AG04449 (cell line): ENCODE measurements at places on chromosomes 5 and 9.

DNA sequence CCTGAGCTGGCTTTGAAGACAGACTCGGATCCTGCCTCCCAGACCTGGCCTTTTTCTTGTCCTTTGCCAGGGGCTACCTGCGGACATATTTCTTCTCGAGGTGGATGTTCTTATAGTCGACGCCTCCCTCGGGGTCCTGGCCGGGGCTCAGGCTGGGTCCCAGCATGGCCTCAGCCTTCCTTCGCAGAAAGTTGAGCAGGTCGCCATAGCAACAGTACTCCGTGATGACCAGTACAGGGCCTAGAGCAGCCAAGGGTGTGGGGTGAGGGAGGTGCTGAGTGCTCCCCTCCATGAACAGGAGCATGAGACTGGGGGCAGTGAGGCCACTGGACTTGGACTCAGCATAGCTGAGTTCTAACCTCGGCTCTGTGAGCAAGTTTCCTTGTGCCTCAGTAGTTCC, 26.7 kb downstream of the CSF1R start:
- no peak for DNase-seq

DNA sequence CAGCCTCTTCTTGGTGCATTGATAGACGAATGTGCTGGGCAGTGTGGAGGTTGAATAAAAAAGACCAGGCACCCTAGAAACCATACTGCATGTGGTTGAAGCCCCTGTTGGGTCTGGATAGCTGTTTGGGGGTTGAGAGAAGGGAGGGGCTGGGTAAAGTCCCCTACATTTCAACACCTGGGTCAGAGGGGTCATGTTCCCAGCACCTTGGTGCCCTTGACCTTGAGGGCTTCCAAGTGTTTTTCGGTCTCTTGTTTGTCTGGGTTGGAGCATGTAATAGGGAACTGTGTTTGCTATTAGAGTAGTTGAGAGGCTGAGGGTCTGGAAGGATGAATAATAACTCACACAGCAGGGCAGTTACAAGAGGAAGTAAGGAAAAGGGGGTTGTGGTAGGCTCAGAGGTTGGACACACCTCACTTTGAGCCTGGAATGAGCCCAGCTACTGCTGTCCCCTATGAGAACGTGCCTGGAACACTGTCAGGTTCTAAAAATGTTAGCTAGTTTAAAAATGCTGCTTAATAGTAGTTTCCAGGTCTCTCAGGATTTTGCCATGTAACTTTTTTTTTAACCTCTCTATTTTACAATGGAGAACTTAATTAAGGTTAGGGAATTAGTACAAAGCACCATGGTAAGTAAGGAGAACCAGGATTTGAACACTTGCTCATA, 155.2 kb upstream of the SPRY4 start:
- DNase-seq = no peak

GRCh38 chr5:110653231-110653970, 73.1 kb downstream of the TMEM232 start:
- DNase-seq = no peak

DNA sequence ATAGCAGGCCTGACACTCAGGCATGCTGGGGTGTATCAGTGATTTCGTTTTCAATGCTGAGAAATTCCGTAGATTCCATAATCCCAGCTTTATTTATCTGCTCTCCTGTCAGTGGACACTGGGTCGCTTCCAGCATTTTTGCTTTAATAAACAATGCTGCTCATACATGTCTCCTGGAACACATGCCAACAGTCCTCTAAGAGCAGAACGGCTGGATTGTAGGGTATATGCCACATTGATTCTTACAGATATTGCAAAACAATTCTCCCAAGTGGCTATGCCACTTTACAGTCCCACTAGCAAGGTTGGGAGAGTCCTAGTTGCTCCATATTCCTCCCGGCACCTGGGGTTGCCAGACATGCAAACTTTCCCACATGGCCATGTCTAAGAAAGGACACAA, 81.9 kb downstream of the RAPGEF1 start:
- no peak for DNase-seq

DNA sequence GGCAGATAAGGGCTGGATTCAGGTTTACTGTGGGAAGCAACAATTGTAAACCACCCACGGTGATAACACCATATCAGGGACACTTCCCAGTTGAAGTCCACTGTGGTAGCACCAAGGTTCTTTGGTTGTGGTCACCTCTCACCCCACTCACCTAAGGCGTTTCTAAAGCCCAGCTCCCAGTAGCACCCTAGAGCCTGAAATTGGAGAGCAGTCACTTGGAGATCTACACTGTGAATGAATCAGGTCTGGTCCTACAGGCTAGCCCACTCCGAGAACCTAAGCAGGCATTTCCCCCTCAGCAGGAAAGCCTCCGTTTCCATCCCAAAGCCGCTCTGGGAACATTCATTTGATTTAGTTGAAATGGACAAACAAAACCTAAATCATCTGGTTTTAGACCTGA, 191.3 kb downstream of the TTC39B start:
- no peak for DNase-seq

DNA sequence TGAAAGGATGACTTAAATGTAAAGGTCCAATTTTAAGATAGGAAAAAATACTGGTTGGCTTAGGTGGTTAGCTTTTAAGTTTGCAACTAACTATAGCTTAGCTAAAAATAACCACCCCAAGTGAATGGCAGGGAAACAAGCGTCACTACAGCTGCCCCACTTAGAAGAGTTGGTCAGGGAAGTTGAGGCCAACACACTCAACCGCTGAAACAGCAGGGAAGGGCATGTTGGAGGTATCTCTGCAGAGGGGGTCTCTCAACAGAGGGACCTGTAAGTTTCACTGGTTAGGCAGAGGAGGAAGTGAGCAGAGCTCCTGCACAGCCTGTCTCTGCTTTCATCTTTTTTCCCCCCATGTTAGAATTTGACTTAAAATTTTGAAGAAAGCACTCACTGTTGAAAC, 75.3 kb downstream of the LHFPL2 start:
- no peak for DNase-seq

DNA sequence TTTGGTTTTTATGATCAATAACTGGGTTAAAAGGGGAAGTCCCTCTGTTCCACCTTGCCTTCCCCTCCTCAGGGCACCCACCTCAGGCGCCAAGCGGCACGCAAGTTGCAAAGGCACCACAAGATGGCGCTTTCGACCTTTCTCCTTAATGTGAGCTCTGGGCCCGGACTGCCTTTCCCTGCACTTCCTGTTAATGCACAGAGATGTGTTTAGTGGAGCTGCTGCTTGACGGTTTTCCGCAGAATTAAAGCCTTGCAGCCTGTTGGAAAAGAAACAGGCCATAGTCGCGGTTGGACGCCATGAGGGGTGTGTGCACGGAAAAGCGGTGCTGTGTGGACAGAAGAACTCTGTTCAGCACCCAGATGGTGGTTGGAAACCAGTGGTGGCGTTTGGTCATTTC, 17.9 kb downstream of the CXCL14 start:
- DNase-seq = peak; percentile 24

GRCh38 chr5:96601715-96602244, 60.4 kb upstream of the CAST start:
- DNase-seq = no peak

- DNase-seq = no peak
Measured at GRCh38 chr5:171614971-171615653, 170.5 kb upstream of the SMIM23 start.

DNA sequence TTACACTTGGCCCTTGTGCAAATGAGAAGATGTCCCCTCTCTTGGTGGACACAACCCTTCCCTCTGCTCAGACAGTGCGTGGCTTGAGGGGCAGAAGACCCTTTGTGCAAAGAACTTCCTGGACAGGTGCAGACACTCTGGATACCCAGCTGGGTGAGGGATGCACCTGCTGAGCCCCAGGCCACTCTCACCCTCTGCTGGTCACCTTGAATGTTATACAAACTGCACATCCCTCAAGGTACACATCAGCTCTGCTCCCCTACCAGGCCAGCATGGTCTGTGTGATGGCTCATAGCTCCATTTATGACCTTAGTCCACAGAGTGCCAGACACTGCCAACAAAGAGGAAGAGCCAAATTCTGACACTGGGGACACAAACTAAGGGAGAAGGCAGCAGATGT, 3.1 kb upstream of the DIRAS2 start:
- no peak for DNase-seq

DNA sequence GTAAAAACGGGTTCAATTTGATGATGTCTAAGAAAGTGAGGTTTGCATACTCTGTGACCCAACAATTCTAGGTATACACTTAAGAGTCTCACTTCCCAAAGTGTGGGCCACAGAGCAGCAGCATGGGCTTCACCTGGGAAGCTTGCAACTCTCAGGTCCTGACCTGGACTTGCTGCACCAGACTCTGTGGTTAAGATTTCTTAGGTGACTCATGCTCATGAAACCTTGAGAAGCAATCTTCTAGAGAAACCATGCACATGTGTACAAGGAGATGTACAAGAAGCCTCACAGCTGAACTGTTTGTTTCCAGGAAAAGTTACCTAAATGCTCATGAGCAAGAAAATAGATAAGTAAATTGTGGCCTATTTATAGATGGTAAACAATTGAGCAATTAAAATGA, 30.0 kb downstream of the DNAJC21 start:
- peak; percentile 33 for DNase-seq

GRCh38 chr9:6590334-6590733, 55.2 kb downstream of the GLDC start:
- no peak for DNase-seq

- no peak for DNase-seq
Measured at GRCh38 chr5:111348661-111349329, 124.6 kb downstream of the CAMK4 start.

DNA sequence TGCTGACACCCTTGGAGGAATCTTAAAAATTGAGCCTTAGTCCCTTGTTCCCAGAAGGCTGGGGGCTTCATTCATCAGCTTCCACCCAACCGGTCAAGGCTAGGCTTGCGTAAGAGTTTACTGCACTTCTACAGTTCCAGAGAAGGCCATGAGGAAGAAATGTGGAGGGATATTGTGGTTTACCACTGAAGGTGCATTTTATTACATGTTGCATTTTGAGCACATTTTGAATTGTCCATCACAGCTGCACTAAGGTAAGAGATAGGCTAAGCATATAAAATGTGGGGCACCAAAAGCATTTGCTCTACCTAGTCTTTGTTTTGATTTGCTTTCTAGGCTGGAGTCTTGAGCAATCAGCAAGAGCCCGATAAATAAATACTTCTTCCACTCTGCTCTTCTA, 167.1 kb upstream of the PAPPA start:
- no peak for DNase-seq

DNA sequence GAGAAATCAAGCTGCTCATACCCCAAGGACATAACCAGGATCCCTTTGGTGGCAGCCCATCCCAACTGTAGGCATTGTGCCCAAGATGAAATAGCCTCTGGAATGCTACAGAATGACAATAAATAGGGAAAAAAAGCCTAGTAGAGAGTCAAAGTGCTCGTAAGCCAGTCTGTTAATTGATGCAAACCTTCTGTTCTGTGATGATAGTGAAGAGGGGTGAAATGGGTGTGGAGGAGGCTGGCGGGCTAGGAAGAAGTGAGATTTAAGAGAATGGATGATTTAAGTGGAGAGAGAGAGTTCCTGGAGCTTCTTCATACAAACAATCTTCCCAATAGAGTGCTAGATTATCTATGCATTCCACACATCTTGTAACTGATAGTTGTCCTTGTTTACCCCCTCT, 301.0 kb upstream of the PCSK5 start:
- DNase-seq = no peak

- no peak for DNase-seq
Measured at GRCh38 chr9:18422296-18423036, 51.5 kb upstream of the ADAMTSL1 start.

DNA sequence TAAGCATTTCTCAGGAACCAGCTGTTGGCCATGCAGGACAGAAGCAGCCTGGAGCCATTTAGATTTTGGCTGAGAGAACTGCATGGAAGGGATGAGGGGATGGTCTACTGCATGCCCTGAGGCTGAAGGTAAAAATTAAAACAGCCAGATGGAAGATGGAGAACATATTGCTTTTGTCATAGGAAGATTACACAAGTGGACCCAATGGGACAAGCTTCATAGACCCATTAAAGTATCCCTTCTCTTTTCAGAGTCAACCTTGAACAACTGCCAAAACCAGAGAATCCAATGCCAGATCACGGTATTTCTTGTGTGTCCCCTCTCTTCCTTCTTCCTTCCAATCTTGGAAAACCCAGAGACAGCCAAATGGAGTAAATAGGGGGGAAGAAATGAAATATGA, 253.4 kb downstream of the NR2F1-AS1 start:
- DNase-seq = no peak
